Kidney (tissue), 22 donors: ENCODE measurements at places on chromosomes 6 and 20. TPM values are rescaled to one million over a fixed set of nuclear protein-coding genes. Genes with fewer than 3 reads are reported as not detected.

DNA sequence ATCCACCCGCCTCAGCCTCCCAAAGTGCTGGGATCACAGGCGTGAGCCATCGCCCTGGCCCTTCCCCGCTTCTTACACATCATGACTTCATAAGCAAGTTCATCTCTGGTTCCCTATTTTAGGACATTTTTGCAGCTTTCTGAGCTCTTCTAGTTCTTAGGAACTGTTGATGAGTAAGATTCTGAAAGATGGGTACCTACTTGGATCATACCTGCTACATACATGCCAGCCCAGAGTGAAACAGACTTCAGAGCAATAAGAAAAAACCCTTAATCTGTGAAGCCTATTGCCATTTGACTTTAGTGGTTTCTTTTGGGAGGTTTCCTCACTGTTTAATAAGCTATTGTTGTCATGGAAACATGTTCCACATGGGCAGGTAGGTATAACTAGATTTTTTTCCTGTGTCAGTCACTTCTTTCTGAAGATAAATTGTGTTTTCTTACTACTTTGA lies 27.9 kb upstream of the TMEM217 start:
- no peak for DNase-seq

GRCh38 chr20:32706486-32706885 lies 32.7 kb upstream of the C20orf203 start:
- no peak for DNase-seq

DNA sequence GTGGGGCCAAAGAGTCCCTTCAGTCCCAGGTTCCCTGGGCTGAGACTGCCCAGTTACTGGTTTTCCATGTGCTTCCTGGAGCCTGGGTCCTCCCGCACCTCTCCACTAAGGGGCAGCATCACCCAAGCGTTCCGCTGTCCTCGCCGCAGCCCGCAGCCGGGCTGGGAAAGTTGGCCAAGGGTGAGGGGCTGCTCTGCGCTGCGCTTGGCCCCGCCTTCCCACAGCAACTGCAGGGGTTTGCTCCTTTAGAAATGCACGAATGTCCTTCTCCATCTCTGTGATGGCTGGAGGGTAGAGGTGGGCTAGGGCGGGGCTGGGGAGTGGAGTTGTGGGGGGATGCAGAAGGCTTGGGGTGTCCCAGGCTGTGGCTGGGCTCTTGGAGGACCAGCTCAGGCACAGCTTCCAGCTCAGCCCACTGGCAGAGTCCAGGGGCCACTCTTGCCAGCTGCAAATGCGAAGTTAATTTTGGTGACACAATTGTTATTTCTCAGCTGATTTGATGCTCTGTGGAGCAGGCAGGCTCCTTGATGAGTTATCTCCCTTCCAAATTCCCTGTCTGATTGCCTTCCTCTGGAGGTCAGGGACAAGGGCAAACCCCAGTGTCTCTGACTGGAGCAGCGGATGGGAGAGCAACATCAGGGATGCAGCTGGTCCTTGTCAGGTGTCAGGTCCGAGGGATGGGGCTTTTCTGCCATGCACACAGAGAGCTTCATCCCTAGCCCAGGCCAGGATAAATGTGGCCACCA lies 63.2 kb downstream of the NOL4L start:
- peak; percentile 87 for DNase-seq

DNA sequence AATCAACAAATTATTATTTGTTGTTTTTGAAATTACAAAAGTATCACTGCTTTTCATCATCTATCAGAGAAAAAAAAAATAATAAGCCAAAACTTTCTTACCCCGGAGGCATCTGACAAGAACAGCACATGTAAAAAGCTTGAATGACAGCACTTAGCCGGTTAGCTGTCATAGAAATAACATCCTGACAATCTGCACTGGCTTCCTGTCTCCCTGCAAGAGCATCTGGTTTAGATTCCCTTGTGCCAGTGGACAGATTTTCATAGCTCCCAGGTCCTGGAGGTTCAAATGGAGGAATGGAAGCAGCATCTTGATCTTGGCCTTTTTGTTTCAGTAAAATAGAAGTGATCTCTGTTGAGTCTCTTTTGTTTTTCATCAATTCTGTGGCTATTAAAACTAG lies 74.8 kb downstream of the HACE1 start:
- DNase-seq, result no peak

DNA sequence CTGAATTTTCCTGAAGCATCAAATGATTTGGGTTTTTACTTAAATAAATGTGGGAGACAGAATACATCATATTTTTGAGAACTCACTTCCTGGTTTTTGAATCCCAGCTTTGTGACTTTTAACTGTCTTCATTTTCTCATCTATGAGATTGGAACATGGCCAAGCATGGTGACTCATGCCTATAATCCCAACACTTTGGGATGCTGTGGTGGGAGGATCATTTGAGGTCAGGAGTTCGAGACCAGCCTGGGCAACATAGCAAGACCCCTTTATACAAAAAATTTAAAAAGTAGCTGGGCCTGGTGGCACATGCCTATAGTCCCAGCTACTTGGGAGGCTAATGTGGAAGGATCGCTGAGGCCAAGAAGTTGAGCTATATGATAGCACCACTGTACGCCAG lies 122.3 kb downstream of the QKI start:
- no peak for DNase-seq

DNA sequence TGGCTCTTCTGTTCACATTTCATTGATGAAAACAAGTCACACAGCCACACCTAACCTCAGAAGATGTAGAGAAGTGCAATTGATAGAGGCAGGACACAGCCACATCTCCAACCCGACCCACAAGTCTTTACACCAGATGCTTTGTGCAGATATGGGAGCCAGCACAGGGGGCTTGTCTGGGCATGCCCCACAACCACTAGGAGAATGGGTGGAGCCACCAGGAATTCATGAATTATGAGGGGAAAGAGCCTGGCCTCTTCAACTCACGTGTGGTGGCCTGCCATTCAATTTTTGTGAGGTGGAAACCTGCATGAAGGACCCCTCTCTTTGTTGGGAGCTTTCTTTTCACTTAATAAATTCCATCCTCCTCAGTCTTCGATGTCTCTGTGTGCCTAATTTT lies 79.1 kb downstream of the OGFRL1 start:
- DNase-seq, result no peak

GRCh38 chr6:80728830-80729229 lies 622.4 kb downstream of the BCKDHB start:
- DNase-seq, result no peak

DNA sequence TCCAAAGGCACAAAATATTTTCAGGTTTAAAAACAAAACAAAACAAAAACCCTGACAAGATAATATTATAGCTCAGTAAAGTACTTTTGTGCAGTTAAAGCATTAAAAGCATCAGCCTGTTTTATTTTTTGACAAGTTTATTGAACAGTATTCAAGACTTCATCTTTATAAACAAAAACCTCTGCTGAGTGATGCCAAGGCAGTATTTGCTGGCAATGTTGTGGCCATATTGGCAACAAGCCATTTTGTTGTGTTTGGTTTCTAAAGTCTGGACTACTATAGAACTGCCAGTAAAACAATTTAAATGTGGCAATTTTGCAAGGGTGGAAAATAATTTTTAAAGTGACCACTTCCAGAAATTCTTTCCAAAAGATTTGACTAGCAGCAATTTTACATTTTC lies 15.9 kb downstream of the CPNE1 start:
- DNase-seq, result no peak

DNA sequence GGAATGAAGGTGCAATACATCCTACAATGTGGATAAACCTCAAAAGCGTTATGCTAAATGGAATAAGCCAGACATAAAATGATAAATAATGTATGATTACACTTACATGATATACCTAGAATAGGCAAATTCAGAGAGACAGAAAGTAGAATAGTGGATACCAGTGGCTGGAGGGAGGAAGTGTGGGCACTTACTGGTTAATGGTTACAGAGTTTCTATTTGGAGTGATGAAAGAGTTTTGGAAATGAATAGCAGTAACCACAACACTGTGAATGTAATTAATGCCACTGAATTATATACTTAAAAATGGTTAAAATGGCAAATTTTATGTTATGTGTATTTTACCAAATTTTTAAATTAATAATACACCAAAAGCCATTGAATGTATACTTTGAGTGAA lies 71.4 kb upstream of the CST7 start:
- DNase-seq, result no peak

GRCh38 chr20:10658051-10658823 lies 15.6 kb downstream of the JAG1 start:
- no peak for DNase-seq

- no peak for DNase-seq
Observed at GRCh38 chr20:41475503-41475902, 108.9 kb upstream of the EMILIN3 start.

DNA sequence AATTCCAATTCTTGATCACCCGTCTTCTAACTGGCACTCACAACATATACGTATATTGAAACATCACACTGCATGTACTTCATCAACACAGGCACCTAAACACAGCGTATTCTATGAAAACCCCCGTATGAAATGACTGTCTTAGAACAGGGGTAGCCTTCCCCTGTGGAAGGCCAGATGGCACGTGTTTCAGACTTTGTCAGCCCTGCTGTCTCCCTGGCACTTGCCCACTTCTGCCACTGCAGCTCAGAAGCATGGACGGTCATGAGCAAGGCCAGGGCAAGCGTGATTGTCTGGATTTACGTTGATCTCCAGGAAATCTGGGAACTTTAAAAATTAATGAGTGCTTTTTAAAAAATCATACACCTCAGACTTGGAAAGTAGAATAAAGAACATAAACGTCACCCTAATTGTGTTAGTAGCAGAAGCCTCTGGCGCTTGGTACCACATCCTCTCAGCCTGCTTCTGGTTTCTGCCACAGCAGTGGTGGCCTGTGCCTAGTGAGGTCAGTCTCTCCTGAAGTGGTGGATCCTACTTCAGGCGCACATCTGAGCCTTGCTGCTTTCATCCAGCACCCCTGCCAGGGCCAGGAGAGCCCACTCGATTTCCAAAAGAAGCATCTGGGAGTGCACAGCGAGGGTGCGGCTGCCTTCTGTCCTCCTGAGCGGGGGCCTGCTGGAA lies 18.3 kb downstream of the PDE10A start:
- DNase-seq, result no peak

DNA sequence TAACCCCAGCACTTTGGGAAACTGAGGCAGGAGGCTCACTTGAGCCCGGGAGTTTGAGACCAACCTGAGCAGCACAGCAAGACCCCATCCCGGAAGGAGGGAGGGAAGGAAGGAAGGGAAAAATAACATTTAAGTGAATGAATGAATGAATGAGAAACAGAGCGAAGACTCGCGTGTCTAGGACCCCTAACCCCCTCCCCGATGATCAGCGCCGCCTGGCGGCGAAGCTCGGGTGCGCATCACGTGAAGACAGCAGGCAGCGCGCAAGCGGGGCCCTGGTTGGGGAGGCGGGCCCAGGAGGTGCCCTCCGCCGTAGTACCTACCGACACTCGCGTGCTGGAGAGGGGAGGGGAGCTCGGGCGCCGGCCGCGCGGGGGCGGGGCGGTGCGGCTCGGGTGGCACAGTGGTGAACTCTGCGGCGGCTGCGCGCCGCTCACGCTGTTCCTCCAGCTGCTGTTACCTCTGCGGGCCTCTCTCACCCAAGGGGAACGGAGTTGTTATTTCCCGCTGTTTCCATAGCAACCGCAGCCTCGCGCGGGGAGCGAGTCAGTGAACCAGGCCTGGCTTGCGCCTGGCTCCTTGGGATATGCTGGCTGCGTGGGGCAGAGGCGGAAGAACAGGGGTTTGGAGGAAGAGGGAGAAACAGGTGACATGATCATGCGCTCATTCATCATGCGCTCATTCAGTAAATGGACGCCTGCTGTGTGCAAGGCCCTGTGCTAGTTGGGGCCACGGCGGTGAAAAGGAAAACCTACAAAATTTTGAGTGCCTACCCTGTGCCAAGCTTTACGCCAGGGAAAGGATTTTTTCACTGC lies 2.0 kb upstream of the DCDC2 start:
- DNase-seq, result peak; percentile 98

- no peak for DNase-seq
Observed at GRCh38 chr6:108608453-108609275, 47.9 kb downstream of the FOXO3 start.

GRCh38 chr6:34062815-34063214 lies 83.1 kb downstream of the GRM4 start:
- no peak for DNase-seq

DNA sequence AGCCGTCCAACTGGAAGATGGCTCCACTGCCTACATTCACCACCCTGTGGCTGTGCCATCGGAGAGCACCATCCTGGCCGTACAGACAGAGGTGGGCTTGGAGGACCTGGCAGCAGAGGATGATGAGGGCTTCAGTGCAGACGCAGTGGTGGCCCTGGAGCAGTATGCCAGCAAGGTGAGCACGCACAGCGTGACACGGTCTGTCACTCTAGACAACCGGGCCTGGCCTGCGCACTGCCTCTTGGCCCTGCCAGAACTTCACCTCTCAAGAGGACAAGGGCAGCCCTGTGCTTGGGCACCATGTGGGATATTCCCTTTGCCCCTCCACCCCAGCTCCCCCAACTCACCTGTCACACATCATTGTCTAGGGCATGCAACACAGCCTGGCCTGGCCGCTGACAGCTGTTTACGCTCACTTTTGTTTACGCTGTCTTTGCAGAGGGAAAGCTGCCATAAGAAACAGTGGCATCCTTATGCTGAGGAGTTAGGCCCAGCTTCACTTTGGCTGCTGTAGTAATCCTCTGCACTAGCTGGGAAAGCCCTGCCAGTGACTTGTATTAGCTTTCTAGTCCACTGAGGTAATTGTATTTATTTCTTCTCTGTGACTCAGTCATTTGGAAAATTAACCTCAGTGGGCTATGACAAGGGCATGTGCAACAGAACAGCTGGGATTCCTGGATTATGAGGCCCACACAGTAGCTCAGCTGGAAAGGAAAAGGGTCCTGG lies 9.8 kb upstream of the DEF6 start:
- peak; percentile 23 for DNase-seq

The GNMT gene
- total RNA-seq, result 0.54 TPM

The MEP1A gene
- total RNA-seq, result 0.09 TPM

The FNDC11 gene
- 1.6 TPM for total RNA-seq

The B3GAT2 gene
- not detected for total RNA-seq

The JPH2 gene
- total RNA-seq, result 11.4 TPM

The BRPF3 gene
- total RNA-seq, result 29.5 TPM
